Right lung (tissue), 10 donors: ENCODE measurements at places on chromosomes 7 and 10.

GRCh38 chr10:115432188-115432819 is 339.1 kb downstream of the ATRNL1 start:
- DNase-seq, result no peak

GRCh38 chr7:5420067-5420880 is 3.4 kb downstream of the TNRC18 start:
- peak; percentile 29 for DNase-seq

DNA sequence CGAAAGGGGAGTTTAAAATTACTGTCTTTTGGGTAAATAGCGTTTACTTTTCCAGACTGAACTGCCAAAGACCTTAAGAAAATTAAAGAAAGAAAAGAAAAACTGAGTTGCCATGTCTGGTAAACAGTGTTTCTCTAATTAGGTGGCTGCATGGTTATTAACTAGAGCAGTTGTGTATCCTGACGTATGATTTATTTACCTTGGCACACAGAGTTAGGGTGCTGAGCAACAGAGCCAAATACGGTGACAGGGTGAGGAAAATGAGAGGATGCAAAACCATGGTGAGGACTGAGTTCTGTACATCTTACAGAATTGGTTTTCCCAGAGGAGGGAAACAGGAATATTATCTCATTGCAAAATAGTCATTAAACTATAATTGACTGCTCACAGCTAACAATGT is 546.4 kb upstream of the FZD8 start:
- no peak for DNase-seq

GRCh38 chr10:99659868-99660366 is 608 bp downstream of the ENTPD7 start:
- DNase-seq, result no peak

- no peak for DNase-seq
Measured at GRCh38 chr10:127755753-127756152, 18.8 kb downstream of the FOXI2 start.

- DNase-seq, result no peak
Measured at GRCh38 chr10:79939969-79940368, 8.9 kb downstream of the SFTPD start.

DNA sequence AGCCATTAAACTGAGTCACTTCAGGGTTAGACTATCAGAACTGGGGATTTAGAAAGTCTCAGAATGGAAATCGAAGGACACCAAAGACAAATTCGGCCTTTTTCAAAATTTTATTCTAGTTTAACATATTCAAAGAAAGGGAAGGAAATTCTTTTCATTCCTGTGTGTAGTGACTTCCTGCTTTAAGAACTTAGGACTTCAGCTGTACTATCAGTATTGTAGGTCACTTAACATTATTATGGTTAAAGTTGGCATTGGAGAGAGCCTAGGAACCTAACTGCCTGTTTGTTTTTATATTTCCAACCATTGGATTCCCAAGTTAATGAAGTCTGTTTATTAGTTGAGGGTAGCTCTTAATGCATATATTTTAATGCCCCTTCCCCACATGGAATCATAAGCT is 63.7 kb downstream of the PTEN start:
- DNase-seq, result no peak

DNA sequence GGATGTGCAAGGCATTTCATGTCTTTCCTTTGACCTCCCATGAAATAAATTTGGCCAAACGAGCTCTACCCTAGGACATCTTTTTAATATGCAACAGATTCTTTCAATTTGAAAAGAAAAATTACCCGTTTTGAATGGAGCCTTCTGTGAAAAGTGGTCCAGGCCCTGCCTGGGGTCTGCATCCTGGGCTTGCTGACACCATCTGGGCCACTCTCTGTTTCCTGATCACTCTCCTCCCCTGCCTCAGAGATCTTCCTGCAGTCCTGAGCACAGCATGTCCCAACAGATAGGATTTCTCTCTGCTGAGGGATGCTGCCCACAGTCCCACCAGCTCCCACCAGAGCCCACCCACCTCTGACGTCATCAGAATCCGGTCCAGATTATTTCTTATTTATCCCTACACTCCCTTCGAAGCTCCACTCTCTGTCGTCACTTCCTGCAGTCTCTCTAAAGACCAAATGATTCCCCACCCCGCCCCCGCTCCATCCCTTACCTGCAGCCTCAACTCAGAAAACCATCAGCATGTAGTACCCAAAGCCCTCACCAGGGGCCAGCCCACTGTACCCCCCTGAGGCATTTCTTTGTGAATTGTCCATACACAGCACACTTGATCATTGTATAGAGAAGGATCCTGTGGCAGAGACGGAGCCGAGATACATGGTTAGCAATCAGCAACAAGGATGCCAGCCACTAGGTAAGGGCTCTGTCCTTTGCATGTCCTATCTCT is 192.1 kb upstream of the MGMT start:
- no peak for DNase-seq

DNA sequence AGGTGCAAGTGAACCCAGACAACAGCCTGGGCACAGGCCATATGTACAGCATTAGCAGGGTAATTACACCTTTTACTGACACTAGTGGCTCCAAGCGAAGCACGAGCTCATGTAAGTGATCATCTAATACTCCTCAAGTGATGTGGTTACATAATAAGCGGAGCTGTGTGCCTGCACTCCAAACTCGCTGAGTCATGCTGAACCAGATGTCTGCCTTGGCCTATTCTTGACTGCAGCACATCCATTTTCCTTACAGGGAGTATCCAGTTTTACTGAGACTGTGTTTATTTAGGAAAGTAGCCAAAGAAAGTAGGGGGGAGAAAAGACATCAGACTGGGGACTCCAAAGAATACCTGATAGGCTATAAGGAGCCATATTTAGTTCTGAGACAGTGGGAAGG is 90.1 kb downstream of the GRM3 start:
- no peak for DNase-seq

GRCh38 chr7:44637788-44638594 is 31.6 kb downstream of the OGDH start:
- DNase-seq, result no peak

- peak; percentile 67 for DNase-seq
Measured at GRCh38 chr7:37247861-37248260, 200.8 kb downstream of the ELMO1 start.

- no peak for DNase-seq
Measured at GRCh38 chr7:104979167-104979841, 34.7 kb upstream of the KMT2E start.

DNA sequence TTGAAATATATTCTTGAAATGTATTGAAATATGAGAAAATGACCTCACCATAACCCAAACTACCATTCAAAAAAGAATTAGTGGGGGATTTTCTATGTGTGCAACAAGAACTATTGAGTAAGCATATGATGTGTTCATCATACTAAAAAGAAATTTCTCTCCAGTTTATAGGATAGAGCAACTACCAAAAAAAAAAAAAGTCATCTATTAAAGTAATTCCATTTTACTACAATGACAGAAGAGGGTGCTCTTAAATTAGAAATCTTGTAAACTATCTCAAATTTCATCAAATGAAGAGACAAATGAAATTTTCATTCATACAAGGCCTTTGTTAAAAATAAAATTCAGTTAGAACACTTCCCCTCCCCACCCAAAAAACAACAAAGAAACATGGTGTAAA is 195.4 kb upstream of the PLXDC2 start:
- DNase-seq, result no peak

- no peak for DNase-seq
Measured at GRCh38 chr7:51015581-51015980, 232.9 kb upstream of the GRB10 start.

DNA sequence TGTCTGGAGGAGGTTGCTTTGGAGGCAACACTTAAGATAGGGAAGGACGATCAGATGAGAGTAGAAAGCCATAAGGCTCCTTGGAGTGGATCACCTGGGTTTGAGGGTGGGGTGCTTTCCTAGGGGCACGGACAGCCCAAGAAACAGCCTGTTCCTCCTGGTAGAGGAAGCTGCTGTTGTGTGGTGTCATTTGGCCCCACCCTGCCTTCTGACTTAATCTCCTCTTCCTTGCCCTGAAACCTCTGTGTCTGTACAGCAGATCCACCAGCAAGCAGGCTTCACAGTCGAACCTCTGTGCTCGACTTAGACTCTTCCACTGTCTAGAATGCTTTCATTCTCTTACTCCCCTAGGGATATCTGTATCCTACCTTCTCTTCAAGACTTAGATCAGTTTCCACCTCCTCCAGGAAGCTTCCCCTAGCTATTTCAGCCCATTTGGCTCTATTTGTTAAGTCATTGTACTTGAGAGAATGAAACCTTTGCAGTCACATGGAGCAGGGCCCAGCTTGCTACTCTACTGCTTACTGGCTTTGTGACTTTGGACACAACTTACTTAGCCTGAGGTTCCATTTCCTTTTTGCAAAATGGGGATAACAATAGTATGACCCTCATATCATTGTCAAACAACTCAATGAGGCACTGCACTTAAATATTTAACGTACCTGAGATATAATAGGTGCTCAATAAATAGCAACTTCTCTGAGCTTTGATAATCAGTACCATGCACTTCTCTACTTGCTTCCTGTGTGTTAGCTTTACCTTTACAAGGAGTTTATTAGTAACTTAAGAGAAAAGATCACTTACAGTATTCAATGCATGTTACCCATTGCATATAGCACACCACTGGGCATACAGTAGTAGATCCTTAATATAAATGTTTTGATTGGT is 5.0 kb downstream of the MXI1 start:
- no peak for DNase-seq

GRCh38 chr7:137304624-137305235 is 38.8 kb downstream of the PTN start:
- DNase-seq, result no peak

- peak; percentile 80 for DNase-seq
Measured at GRCh38 chr7:100465702-100466311, 1.7 kb upstream of the SPACDR start.

- no peak for DNase-seq
Measured at GRCh38 chr10:44422570-44423101, 37.7 kb upstream of the CXCL12 start.

- no peak for DNase-seq
Measured at GRCh38 chr10:129775681-129776080, 188.4 kb downstream of the EBF3 start.

- DNase-seq, result no peak
Measured at GRCh38 chr7:147563669-147564068, 1026.9 kb upstream of the C7orf33 start.

- no peak for DNase-seq
Measured at GRCh38 chr10:47339186-47339735, 8.9 kb upstream of the RBP3 start.

DNA sequence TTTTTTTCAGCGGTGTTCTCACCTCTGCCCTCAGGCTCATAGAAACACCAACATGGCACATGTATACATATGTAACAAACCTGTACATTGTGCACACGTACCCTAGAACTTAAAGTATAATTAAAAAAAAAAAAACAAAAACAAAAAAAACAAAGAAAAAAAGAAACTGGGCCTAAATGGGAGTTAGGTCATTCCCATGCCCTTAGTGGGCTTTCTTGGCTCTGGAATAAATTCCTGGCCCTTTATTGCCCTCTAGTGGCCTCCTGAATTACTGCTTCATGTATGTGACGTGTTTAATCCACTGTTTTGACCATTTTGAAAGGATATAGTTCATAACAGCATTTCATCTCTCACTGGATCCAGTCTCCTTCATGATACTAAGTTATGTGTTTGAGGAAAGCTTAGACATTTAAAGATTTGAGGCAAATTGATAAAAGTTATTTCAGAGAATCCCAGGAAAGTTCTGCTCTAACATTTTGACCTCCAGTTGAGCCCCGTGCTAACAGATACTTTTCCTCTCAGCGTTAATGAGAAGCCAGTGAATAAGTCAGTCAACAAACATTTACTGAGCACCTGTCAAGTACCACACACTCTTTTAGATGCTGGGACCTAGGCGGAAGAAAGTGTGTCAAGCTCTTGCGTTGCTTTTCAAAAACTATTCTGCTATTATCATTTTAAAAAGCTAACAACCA is 54.7 kb upstream of the SYPL1 start:
- DNase-seq, result peak; percentile 68

GRCh38 chr10:79267499-79267898 is 79.8 kb upstream of the PPIF start:
- DNase-seq, result no peak

- no peak for DNase-seq
Measured at GRCh38 chr10:112811741-112812551, 138.1 kb upstream of the TCF7L2 start.

DNA sequence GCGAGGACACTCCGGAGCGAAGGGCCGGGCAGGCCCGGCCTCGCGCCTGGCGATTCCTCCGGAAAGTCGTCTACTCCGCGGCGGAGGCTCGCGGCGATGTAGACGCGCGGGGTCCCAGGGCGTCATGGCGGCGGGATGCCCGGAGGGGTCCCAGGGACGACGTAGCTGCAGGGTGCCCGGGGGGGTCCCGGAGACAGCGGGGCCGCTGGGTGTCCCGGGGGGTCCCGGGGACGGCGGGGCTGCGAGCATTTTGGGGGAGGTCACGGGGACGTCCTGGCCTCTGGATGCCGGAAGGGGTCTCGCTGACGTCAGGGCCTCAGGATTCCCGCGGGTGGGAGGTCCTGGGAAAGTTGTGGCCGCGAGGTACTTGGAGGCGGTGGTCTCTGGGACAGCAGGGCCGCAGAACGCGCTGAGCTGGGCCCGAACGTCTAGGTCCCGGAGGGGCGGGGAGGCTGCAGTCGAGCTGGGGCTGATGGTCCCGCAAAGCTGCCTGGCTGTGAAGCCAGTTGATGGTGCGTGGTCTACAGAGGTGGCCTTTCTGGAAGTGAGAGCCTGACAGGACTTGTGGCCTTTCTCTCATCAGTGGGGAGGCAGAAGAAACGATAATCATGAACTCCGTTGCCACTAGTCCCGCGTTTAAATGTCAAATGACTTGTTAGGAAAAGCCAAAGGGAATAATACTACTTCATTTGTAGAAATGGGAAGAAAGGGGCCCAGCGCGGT is 637 bp downstream of the HSPA14 start:
- DNase-seq, result peak; percentile 51
